Heart right ventricle (tissue), 16 donors: ENCODE measurements at places on chromosomes 1 and 21. TPM values are rescaled to one million over a fixed set of nuclear protein-coding genes. Genes with fewer than 3 reads are reported as not detected.

- H3K27me3 ChIP-seq = no peaks in the 10 kb centered on the region
- H3K4me1 ChIP-seq = no peaks in the 10 kb centered on the region
- no peak for DNase-seq
- no peak overlapping the region for H3K27ac ChIP-seq
- H3K4me3 ChIP-seq = no peak overlapping the region
- no peaks in the 10 kb centered on the region for H3K36me3 ChIP-seq
Observed at GRCh38 chr21:24903994-24904635, 703.2 kb downstream of the MRPL39 start.

FRRS1 gene
- polyA plus RNA-seq = 2.2 TPM

GRCh38 chr21:46159390-46159789 is 4.0 kb upstream of the FTCD start:
- no peak overlapping the region for H3K27ac ChIP-seq
- no peaks in the 10 kb centered on the region for H3K4me1 ChIP-seq
- no peak for DNase-seq
- no peak overlapping the region for H3K4me3 ChIP-seq
- H3K27me3 ChIP-seq = no peaks in the 10 kb centered on the region

TSPEAR gene
- polyA plus RNA-seq = 3.4 TPM

AGT gene
- 94.7 TPM for polyA plus RNA-seq

IPO9 gene
- 12.9 TPM for polyA plus RNA-seq

DNA sequence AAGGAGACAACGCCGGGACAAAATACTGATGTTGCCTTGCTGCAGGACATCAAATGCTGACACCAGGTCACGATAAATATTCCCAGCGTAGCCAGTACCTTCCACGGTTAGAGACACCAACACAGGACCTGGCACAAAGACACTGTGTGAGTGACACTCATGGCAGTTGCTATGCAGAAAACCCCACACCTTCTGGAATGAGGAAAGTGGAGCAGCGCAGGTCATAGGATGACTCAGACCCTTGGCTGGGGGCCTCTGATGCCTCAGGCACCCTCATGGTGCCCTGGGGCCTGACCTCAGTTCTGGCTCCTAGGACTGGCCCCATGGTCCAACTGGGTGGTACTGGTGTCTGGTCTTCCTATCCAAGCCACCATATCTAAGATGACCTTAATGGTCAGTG is 7.0 kb downstream of the DCST2 start:
- no peak overlapping the region for H3K27ac ChIP-seq
